Astrocyte of the spinal cord (primary cell): ENCODE measurements at places on chromosomes 4 and X.

DNA sequence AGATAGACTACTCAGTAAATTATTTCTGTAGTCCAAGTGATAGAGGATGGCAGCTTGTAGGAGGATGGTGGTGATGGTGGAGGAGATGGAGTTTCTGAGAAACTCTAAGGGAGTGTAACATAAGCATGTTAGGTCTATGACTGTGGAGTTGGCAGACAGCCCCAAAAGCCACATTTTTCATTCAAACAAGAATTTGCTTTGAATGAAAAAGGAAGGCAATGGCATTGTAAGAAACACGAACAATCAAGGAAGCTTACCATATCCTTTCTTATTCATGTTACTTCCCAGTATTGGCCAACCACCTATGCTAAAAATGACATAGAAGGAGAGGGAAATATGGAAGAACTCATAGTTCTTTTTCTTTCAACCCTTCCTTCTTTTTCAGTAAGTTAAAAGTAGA, 18.7 kb upstream of the SEC24B start:
- peak; percentile 46 for DNase-seq

DNA sequence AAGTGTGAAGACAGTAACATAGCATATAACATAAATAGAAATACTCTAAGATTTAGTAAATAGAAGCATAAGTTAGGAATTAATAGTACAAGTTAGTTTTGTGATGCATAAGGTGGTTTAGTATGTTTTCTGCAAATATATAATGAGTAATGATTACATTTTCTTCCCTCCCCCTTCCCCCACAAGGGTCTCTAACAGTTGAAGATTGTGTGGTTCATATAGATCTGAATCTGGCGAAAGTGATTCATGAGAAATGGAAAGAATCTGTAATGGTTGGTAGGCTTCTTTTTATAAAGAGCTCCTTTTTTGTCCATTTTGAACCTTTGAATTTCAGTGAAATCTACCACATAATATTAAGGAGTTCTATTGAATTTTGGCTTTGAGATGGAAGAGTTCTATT, 66.3 kb downstream of the N4BP2 start:
- no peak for DNase-seq

GRCh38 chr4:41644288-41644914, 104.1 kb downstream of the PHOX2B start:
- DNase-seq, result peak; percentile 53

DNA sequence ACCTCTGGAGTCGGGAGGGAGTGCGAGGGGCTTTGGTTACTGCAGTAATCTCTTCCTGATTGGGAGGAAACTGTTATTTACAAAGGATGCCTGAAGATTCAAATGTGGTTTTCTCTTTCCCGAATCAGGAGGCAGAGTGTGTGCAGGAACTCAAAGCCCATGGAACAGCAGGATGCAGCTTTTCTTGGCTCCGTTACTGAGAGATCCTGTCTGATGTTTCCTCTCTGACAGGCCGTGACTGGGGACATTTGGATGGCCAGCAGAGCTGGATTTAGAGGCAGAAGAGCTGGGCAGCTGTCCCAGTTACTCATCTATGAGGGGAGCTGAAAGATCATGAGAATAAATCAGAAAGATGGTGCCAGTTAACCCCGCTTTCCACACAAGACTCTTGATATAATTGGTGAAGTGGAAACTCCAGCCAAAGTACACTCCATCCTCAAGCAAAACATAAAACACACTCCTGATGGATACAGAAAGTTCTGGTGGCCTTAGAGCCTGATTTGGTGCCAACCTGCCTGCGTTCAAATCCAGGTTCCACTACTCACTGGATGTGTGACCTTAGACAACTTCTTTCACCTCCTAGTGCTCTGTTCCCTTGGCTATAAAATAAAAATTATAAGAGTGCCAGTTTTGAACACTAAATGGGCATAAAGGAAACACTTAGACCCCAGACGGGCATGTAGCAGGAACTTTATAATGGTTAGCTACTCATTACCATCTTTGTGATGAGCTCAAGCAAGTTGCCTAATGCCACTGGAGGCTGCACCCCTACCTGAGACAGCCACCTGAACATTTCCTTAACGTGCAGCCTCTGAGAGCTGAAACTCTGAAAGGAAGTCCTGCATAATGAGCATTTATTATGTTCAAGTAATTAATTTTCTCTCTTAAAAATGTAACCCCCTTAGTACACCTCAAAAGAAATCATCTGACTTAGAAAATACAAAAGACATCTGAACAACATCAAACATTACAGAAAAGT, 349.0 kb upstream of the GATB start:
- peak; percentile 61 for DNase-seq

DNA sequence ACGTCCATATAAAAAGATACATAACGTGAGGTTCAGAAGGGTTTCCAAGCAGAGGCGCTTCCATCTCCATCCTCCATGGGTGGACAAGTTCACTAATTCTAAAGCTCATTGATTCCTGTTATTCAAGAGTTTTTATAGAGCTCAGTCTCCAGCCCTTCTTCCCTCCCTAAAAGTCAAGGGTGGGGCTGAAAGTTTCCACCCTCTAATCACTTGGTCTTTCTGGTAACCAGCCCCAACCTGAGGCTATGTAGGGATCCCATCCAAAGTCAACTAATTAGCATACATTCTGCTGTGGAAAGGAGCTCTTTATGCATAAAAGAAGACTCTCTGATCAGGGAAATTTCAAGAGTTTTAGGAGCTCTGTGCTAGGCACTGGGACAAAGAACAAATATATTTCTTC, 46.9 kb upstream of the VEGFC start:
- no peak for DNase-seq
